Fibroblast of skin of left biceps (primary cell): ENCODE measurements at places on chromosomes 1 and 21.

DNA sequence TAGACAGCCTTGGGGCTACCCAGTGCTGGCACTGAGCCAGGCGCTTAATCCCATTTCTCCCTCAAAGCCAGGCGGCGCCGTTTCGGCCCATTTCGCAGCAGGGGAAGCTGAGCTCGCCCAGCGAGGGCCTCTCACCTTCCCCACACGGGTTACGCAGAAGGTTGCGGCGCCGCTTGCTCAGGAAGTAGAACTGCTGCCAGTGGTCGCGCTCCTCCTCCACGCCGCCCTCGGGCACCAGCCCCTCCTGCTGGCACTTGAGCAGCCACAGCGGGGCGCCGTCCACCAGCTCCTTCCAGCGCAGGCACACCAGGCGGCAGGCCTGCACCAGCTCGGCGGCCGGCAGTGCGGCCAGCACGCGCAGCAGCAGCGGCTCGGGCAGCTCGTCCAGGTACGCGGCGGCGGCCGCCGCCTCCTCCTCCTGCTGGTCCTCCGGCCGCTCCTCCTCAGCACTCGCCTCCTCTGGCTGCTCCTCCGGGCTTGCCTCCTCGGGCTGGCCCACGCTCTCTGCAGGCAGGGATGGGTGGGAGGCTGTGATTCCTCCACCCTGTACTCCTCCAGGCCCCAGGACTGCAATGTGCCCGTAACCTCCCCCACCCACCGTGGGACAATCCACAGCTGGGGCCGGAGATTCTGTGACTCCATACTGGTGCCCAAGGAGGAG, 3.8 kb downstream of the FBXO2 start:
- no peak for DNase-seq

- no peak for DNase-seq
Observed at GRCh38 chr1:166153525-166154314, 13.1 kb downstream of the FAM78B start.

- DNase-seq = peak; percentile 63
Observed at GRCh38 chr1:17696417-17697301, 58.5 kb upstream of the ACTL8 start.

DNA sequence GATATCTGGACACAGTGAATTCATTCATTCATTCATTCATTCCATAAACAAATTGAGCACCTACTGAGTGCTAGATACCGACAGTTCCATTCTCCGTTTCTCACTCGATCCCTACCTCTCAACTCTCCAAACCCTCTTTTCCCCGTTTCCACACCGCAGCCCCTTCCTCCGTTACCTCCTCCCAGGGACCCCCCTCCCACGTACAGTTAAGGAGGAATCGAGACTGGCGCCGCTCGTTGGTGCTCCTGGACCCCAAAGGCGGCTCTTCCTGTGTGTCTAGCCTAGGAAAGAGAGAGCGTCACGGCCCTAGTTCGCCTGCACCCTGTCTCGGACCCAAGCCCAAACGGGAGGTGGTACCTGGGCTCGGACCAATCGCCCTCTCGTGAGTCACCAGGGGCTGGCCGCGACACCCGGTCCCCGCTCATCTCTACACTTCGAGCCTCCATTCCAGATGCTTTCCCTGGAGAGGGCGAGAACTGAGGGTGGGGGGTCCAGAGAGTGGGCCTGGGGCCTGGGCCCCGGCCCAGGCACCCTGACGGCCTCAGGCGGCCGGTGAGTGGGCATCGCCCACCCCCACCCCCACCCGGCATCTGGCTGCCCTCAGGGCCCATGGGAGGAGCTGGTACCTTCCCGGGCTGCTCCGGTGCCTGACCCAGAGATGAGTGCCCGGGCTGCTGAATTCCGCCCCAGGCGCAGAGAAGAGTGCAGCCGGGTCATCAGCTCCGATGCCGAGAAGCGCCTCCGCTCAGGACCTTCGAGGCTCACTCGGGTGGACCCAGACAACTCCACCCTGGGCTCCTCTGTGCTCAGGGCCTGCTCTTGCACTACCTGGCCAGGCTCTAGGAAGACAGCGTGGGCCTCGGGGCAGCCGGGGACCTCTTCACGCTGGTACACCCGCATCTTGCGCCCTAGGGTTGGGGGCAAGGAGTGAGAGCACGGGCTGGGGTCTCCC, 4.9 kb downstream of the ARHGEF19 start:
- DNase-seq = no peak

DNA sequence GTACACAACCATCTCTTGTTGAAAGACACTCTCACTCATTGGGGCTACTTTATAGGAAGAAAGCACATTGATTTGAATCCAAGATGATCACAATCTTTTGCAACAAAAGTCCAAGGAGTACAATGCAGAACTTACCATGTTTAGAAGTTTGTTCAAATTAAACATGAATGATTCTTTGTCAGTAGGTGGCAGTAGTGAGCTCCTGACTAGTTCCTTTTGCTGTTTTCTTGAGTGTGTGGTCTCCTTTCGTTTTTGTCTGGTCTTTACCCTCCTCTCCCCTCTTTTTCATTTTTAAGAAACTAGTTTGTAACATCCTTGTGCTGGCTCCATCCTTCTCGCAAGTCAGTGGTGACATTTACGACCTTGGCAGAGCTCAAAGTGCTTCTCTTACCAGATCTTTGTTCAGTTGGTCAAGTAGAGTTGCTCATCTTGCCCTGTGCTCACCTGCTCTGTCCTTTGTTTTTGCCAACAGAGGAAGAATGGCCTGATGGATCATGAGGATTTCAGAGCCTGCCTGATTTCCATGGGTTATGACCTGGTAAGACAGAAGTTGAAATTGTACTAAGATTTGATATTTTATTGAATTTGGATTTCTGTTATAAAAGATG, 35.7 kb upstream of the MTR start:
- no peak for DNase-seq

DNA sequence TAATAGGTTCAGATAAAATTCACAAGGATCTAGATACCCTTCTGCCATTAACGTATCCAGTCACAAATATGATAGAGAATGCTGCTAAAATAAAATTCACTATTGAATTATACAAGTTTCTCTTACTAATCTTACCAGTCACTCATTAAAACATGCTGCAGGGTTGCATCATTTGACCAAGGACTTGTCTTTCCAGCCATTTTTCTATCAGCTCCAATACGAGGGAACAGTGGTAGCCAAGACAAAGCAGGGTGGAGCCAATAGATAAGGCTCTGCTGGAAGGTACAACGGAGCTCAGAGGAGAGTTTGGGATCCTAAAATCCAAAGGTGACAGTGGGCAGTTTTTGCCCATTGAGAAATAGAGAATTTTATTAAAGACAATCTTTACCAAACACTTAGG, 4.0 kb downstream of the DONSON start:
- DNase-seq = no peak

DNA sequence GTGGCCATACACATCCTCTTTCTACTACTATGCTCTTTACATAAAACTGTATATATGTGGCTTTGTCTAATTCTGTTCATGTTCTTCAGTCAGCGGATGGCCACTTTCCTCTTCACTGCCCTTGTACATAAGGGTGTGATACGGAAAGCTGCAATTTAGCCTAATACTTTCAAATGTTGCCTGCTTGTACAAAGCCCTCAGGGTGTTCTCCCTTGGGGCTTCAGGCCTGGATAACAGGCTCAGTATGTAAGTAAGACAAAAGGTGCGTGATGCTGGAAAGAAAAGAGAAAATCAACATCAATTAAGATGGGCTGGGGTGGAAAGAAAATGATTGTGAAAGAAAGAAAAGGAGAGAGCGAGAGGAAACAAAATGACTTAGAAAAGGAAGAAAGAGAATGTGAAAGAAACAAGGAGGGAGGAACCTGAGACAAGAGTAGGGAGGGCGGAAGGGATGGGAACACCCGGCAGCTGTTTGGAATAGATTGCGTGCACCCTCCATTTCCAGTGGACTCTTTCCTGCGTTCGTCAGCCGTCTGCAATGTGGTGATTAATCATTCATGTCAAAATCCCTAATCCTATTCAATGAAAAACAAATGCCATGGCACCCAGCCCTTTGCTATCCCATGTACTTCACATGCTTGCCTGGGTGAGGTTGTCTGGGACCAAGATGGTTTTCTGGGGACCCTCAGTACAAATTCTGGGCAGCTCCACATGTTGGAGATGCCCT, 553.6 kb downstream of the NUF2 start:
- peak; percentile 97 for DNase-seq

- peak; percentile 35 for DNase-seq
Observed at GRCh38 chr1:68442822-68443556, 6.8 kb downstream of the RPE65 start.

- no peak for DNase-seq
Observed at GRCh38 chr21:34061983-34062382, 11.4 kb upstream of the MRPS6 start.

DNA sequence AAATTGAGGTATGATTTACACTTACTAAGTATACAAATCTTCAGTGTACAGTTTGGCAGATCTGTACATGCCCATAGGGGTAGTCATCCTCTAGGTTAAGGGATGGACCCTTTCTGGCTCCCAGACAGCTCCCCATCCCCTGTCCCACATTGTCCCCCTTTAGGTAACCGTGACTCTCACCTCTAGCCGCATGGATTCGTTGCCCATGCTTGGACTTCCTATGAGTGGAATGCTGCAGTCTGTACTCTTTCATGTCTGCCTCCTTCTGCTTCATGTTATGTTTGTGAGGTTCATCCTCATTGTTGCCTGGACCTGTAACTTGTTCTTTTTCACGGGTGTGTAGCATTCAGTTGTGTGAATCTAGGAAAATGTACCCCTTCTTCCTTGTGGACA, 20.3 kb downstream of the SLC37A1 start:
- DNase-seq = no peak

- DNase-seq = no peak
Observed at GRCh38 chr21:42115136-42115683, 44.1 kb downstream of the UMODL1 start.

DNA sequence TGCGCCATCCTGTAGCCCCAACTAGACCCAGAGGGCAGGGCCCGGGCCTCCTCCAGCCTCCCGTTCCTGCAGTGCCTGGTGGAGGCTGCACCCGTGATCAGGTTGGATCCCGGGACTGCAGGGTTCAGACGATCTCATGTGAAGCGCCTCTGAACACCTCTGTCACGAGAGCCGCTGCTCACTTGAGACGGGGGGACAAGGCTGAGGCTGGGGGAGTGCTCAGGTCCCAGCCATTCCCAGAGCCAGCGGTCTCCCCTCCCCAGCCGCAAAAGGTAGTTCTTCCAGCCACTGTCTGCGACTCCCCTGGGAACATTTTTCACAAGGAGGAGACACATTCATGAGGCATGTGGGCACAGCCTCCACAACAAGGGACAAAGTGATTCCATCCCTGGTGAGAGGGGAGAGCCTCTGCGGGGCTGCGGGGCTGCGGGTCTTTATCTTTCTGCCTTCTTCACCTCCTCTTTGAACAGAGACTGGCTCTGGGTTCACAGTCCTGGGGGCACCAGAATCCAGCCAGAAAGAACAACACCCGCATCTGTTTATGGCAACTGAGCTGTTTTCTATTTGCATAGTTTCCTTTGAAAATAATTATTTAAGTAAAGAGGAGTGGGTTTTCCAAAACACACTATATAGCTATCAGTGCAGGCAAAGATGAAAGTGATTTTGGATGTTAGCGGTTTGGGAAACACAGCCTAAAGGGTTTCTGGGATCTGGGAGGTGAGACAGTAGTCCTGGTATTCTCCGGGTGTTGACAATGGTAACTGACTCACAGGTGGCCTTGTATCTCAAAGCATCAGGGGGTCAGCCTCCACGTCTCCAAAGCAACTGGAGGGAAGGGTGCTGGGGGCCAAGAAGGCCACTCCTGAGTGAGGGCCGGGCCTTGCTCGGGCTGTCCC, 13.0 kb upstream of the LDLRAP1 start:
- no peak for DNase-seq

GRCh38 chr1:56864430-56864829, 9.8 kb downstream of the C8A start:
- DNase-seq = no peak

DNA sequence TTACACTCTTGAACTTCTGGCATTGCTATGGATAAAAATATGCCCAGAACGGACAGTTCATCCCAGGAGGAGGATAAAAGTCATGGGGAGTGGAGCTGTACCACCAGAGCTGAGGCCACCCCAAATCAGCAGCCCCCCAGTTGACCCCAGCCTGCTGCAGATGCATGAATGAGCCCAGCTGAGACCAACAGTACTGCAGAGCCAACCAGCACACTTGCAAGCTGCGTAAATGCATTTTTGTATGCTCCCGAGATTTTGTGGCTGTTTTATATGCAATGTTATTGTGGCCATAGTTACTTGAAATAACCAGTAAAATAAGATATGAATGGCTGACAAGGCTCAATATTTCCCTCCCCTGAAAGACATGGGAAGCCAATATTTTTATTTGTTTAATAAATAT, 264.6 kb downstream of the DUSP10 start:
- DNase-seq = no peak

- DNase-seq = peak; percentile 84
Observed at GRCh38 chr21:31335957-31336738, 7.9 kb downstream of the TIAM1 start.

DNA sequence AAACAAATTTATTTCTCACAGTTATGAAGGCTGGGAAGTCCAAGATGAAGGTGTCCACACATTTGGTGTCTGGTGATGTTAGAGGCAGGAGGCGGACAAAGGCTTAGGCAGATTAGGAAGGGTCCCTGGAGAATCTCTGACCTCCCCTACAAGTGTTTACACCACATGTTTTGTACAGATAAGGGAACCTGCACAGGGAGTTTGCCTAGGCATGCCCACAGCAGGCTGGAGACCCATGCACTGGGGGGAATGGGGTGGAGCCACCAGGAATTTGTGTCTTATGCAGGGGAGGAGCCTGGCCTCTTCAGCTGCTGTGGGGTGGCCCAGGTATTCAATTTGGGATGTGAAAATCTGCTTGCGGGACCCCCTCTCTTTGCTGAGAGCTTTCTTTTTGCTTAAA, 131.3 kb downstream of the PATJ start:
- no peak for DNase-seq

GRCh38 chr1:193614817-193615216, 428.4 kb upstream of the B3GALT2 start:
- DNase-seq = no peak

DNA sequence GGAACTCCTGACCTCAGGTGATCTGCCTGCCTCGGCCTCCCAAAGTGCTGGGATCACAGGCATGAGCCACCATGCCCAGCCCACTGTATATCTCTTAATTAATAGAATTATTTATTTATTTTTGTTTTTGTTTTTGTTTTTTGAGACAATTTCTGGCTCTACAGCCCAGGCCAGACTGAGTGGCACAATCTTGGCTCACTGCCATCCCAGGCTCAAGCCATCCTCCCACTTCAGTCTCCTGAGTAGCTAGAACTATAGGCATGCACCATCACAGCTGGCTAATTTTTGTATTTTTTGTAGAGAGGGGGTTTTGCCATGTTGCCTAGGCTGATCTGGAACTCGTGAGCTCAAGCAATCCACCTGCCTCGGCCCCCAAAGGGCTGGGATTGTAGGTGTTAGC, 15.7 kb upstream of the WDTC1 start:
- no peak for DNase-seq
